Right renal cortex interstitium (tissue), 3 donors: ENCODE measurements at places on chromosomes 12 and 14. TPM values are rescaled to one million over a fixed set of nuclear protein-coding genes. Genes with fewer than 3 reads are reported as not detected.

DNA sequence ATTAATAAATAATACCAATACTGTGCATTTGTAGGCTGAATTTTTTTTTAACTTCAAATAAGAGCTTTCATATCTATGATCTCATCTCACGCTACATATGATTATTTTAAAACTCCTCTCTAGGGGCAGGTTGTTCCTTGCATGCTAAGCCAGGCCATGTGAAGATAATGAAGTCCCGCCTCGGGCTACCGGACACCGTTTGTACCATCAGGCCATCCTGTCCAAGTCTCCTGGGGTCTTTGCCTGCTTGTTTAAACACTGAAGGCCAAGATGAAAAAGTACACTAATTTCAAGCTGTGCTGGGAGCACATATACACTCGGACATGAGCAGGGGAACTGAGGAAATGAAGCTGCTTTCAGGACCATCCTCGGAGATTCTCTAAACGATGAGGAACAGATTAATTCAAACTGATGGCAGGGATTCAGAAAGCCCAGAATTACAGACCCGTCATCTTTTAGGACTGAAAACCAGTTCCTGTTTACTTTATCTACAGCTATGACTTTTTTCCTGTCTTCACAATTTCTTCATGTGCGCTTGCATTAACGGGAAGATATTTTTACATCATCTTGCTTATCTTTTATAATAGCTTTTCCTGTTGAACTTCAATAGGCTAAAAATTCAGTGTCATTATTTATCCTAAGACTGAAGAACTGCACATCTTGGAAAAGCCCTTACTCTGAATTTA is 6.3 kb upstream of the ABHD12B start:
- DNase-seq, result no peak

Gene FAIM2
- 5.9 TPM for polyA plus RNA-seq

Gene TPH2
- not detected for polyA plus RNA-seq

Gene P2RX7
- polyA plus RNA-seq, result 1.0 TPM

DNA sequence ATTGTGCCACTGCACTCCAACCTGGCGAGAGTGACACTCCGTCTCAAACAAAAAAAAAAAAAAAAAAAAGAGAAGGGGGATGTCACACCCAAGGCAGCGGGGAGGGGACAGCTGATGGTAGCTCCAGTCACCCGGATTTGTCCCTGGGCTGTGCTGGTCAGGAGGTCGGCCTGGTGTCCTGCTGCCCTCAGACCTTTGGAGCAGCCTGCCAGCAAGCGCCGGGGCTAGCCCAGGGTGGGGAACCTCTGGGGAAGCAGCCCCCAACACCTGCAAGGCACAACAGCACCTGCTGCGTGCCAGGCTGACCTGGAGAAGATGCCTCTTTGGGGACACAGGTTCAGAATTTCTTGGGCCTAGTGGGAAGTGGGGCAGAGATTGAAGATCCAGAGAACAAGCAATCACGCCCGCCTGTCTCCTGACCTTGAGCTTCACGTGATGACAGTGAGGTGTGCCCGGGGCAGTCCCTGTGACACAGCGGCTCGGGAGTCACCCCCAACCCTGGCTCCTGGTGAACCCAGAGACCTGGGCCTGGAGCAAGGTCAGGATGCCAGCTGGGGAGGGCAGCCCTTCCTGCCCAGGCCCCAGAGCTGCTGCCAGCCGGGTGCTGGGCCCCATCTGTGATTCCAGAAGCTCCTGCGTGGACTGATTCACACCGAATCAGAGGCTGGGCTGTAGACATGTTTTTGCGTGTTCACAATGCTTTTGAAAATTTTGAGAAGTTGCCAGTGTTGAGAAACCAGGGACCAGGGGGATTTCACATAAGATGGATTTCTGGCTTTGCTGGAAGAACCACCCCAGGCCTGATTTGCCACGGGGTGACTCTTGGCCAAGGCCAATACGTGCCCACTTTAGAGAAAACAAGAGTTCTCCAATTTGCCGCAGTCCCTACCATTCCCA is 66.4 kb downstream of the RFLNA start:
- DNase-seq, result no peak
